ENCODE measurements at places on chromosomes 12 and 14.

GRCh38 chr14:104355101-104356019, 217.0 kb downstream of the KIF26A start:
- no peak for DNase-seq

DNA sequence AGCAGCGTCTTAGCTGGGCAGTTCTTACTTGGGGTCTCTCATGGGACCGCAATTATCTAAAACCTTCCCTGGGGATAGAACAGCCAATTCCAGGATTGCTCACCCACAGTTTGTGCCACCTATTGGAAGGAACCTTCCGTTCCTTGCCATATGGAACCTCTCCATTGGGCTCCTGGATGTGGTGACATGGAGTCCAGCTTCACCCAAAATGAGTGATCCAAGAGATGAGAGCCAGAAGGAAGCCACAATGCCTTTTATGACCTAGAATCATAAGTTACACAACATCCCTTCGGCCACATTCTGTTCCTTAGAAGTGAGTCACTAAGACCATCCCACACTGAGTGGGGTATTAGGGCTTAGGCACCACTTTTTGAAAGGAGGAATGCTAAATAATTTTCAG, 164.4 kb downstream of the FBXL14 start:
- DNase-seq, result peak; percentile 43

GRCh38 chr12:10170216-10170615, 1.7 kb downstream of the OLR1 start:
- DNase-seq, result no peak

- DNase-seq, result peak; percentile 97
Observed at GRCh38 chr12:53220694-53221202, 11.3 kb downstream of the RARG start.

DNA sequence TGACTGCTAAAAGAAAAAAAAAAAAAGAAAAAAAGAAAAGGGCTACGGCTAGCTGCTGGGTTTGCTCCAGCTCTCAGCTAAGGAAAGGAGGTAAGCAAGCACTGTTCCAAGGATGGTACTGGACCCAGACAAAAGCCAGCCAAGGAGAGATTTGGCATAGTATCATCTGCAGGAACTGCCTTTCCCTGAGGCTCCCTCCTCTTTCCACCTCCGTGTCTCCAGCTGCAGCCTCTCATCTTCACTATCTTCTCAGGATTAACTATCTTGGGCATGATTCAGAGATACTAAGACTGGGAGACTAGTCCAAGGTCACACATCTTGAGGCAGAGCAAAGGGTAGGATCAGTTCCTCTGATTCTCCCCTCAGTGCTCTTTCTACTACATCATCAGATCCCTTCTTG, 6.0 kb downstream of the KITLG start:
- DNase-seq, result no peak

DNA sequence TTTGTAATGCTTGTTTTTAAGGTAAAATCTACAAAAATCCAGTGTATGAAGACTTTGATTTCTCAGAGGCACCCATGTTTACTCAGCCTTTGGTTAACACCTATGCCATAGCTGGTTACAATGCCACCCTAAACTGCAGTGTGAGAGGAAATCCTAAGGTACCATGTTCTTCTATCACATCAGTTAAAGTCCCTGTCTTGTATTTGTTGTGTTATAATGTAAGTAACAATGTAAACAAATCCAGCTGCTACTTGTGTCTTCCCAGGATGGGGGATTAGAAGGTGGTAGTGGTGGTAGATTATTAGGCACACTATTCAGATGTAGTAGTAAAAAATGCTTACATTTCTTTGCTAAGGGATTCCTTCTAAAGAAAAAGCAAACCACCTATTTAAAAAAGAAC, 19.4 kb upstream of the CHPT1 start:
- DNase-seq, result no peak

- no peak for DNase-seq
Observed at GRCh38 chr14:62739647-62740046, 305.6 kb downstream of the KCNH5 start.

DNA sequence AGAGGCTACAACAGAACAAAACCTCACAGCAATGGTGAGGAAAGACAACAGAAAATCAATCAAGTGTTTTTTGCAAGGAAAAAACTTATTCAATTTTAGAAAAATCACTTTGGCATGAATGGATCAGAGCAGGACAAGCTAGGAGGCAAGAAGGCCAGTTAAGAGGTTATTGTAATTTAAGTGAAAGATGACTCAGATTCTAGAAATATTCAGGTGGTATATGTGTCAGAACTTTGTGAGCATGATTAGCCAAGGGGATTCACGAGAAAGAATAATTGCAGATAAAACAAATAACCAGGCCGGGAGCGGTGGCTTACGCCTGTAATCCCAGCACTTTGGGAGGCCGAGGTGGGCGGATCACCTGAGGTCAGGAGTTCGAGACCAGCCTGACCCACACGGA, 12.7 kb downstream of the GCH1 start:
- no peak for DNase-seq

- DNase-seq, result no peak
Observed at GRCh38 chr12:57846285-57846576, 298 bp downstream of the CTDSP2 start.

GRCh38 chr14:76990084-76990483, 38.4 kb downstream of the IRF2BPL start:
- DNase-seq, result no peak

DNA sequence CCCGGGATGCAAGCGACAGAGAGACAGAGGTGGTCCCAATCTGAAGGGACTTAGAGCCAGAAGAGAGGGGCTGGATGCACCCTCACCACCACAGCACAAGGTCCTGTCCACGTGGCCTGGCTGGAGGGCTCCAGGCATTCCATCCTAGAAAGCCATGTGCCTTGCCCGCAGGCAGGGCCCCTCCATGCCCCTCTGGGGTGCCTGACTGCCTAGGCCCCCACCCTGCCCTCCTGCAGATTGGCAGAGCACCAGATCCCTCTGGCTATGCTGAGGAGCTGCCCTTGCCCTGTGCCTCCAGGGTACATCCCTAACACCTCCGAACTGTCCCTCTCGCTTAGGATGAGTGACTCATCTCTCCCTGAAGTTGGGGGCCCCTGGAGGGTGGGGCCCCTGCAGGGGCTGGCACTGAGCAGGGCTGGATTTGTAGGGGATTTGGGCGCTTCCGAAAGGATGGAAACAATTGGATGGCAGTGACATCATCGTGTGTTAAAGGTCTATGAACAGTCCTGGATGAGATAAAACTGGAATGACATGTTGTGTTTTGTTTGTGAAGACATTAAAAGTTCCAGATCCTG, 50.9 kb downstream of the CHGA start:
- DNase-seq, result no peak

GRCh38 chr14:47439953-47440352, 235.5 kb downstream of the MDGA2 start:
- no peak for DNase-seq

- DNase-seq, result no peak
Observed at GRCh38 chr12:95877622-95878021, 18.9 kb downstream of the SNRPF start.

- peak; percentile 27 for DNase-seq
Observed at GRCh38 chr14:85527006-85527405, 2.9 kb upstream of the FLRT2 start.

GRCh38 chr12:120851444-120851843, 52.7 kb downstream of the SPPL3 start:
- no peak for DNase-seq

DNA sequence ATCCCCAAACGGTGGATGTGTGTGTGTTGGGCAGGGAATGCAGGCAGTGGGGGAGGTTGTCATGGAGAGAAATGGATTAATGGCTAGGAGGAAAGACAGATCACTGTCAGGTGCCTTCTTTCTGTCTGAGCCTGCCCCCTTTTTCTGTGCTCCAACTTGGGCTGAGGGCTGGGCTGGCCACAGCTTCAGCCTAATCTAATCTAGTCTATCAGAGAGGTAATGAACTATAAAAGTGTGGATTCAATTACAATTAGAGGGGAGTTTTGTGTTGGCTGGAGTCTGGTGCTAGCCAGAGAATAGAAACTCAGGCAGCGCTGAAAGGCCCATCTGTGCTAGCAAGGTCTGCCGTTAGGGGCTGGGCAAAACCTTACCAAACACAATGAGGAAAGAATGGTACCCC, 41.2 kb downstream of the NEUROD4 start:
- DNase-seq, result no peak

DNA sequence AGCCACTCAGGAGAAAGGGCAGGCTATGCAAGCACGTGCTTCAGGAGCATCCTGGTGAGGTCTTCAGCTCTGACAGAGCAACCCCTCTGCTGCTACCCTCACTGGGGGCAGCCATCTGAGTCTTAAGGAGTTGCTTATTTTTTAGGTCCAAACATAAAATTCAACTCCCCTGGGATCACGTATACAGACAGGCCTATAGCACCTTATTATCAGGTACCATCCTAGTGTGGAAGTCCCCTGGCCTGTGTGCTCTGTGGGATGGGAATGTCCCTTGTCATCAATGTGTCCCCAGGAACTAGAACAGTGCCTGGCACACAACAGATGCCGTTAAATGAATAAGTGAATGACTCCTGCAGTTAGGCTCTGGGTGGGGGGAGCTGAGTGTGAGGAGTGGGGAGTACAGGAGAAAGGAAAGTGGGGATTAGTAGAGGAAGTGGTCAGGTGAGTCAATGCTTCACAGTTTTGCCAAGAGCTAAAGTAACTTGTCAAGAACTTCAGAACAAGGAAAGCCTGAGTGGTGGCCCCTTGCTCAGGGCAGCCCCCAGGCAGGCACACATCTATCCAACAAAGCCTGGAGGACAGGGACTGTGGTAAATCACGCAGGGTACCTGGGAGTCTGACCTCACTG, 33.5 kb downstream of the DAD1 start:
- no peak for DNase-seq

- no peak for DNase-seq
Observed at GRCh38 chr14:27391331-27391730, 793.5 kb upstream of the NOVA1 start.

- no peak for DNase-seq
Observed at GRCh38 chr12:27610374-27610773, 85.9 kb upstream of the REP15 start.

DNA sequence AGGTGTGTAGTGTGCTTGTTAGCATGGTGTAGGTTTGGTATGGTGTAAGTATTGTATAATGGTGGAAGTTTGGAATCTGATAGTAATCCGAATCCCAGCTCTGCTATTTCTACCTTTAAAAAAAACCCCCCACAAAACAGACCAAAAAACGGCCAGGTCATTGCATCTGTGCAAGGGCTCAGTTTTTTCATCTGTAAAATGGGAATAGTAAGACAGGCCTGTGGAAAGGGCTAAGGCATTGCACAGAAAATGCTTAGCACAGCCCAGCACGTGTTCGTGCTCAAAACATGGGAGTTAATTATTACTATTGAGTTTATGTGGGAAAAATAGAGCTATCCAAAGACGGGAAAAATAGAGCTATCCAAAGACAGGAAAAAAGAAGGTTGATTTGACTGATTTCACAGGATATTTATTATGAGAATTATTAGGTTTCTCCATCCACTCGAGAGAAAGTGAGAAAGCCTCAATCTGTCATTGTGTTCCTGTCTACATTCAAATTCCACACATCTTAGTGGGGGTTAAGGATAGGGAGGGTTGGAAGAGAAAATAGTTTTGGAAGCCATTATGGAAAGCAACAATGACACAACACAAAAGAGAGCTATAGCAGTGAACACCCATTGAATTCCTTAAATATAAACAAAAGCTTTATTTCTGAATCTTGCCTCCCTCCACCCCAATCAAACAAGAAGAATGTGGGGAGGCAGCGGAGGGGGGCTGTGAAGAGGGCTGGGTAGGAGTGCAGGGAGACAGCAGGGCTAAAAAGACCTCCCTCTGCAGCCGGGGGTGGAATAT, 126.8 kb upstream of the MAX start:
- no peak for DNase-seq

- no peak for DNase-seq
Observed at GRCh38 chr12:5478081-5478706, 46.3 kb downstream of the NTF3 start.

- DNase-seq, result peak; percentile 40
Observed at GRCh38 chr14:92105893-92106142, 564 bp downstream of the ATXN3 start.

DNA sequence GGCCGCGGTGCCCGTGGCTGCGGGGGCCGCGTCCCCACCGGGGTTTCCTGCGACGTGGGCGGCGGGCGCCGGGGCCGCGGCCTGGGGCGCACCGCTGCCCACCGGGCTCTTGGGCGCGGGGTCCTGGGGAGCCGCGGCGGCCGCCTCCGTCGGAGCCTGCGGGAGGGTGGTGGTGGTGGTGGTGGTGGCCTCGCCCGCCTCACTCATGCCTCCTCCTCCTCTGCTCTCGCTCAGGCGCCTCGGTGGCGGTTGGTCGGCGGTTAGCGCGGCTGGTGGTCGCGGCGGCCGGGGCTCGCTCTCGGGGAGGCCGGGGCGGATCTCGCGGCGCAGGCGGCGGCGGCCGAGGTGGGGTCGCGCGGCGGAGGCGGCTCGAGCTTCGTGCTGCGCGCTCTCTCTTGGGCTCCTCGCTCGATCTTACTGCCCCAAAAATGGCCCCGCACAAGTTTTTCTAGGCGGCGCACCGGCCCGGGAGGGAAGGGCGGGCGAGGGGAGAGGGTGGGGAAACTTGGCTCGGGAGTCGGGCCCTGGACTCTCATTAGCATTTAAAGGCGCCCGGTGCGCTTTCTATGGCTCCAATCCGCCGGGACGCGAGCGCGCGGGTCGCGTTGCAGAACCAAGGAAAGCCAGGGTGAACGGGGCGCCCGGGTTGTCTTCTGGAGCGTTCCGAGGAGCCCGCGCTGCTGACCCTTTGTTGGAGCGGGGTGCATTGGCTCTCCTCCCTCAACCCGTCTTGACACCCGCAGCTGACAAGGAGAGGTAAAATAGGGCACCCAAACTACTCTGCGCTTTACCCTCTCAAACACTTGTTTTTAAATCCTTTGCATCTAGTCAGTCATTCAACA, at the start of gene YBX3:
YBX3 (minus strand) TSS at position 419 of the 842 bp plus-strand sequence; CDS start at position 207, 212 bp downstream.
- peak; percentile 86 for DNase-seq

DNA sequence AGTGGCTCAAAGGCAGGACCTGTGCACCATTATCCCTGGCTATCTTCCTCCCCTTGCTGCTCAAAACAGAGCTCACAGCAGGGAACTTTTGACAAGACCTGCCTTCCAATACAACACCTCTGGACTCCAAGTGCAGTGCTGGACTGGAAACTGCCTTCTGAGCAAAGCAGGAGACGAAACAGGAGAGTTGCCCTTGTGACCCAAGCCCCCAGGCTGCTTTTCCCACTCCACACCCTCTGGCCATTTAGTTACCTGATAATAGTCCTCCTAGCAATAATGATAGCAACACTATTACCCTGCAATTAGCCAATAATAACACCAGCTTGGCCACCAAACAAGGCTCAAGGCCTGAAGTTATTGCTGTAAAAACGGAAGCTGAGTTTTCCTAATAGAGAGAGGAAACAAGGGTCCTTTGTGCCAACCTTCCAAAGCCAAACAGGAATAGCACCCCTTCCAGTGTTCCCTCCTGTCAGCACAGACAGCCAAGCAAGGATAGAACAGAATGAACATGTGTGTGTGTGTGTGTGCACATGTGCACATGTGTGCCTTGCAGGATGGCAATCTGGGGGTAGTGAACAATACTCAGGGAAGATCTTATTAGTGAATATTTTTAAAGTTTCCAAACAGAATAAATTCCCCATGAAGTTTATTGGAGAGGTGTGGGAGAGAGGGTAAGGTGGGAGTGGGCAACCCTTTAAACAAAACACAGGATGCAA, 9.2 kb upstream of the KRT73 start:
- no peak for DNase-seq

All from AG08396 (cell line).